ENCODE measurements at places on chromosomes 5 and 9.

- DNase-seq = no peak
These were observed 32.4 kb upstream of the NFIB start for GRCh38 chr9:14346231-14346791.

GRCh38 chr9:33082538-33083326 is 6.3 kb upstream of the SMU1 start:
- DNase-seq = no peak

DNA sequence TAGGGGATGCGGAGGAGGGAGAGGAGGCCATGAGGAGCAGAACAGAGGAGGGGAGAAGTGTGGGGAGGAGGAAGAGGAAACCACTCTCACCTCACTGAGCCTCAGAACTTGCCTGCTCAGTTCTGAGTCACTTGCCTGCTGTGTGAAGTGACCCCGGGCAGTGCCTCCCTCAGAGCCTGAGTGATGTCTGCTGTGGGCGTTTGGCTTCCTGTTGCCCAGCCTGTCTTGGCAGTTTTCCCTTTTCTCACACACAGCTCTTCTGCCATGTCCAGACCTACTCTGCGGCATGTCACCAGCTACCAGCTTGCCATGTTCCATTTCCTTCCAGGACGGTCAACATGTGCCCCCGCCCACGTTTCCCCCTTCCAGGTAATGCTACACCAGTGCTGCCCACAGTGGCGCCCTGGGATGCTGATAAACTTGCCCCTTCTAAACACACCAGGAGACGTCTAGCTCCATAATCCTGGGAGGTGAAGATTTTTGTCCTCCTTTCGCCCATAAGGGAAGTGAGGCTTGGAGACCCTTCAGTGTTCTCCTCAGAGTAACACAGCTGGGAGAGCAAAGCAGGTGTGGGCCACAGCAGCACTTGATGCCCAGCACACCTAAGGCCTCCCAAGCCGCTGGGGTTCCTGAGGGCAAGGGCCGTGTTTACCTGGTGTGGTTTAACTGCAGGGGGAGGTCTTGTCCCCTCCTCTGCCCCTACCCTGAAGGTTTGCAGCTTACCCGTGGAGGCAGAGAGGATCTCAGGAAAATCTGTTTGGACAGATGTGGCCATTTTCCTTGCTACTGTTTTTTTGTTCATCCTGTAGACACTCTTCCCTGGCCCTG is 63.8 kb upstream of the RNF130 start:
- no peak for DNase-seq

DNA sequence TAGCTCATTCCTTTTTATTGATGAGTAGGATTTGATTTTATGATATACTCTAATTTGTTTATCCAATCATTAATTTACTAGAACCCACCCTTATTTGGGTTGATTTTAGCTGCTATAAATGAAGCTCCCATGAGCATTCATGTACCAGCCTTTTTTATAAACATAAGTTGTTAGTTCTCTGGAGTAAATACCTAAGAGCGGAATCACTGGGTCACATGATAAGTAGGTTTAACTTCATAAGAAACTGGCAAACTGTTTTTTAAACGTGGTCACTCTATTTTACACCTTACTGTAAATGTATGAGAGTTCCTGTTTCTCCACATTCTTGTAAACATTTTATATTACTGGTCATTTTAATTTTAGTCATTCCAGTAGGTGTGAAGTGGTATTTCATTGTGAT is 364.6 kb downstream of the NPR3 start:
- no peak for DNase-seq

- no peak for DNase-seq
These were observed 219.6 kb upstream of the ZNF462 start for GRCh38 chr9:106643211-106643930.

- DNase-seq = no peak
These were observed 123.6 kb downstream of the ELAVL2 start for GRCh38 chr9:23702311-23702922.

DNA sequence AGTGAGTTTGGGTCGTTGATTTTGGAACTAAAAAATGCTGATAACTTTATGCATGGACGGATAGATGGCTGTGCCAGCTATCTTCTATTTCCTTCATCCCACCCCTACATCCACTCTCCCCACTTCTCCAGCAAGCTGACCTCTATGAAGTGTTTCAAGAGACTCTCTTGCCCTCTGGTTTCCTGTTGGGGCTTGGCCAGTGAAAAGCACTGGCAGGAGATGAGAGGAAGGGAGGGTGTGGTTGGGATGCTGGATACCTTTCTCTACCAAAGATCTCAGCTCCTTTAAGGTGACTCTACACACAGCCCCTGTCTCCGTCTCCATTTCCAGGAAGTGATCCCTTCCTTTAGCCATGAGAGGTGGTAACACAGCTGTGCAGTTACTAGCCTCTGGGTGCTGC is 30.0 kb upstream of the JMY start:
- DNase-seq = no peak

DNA sequence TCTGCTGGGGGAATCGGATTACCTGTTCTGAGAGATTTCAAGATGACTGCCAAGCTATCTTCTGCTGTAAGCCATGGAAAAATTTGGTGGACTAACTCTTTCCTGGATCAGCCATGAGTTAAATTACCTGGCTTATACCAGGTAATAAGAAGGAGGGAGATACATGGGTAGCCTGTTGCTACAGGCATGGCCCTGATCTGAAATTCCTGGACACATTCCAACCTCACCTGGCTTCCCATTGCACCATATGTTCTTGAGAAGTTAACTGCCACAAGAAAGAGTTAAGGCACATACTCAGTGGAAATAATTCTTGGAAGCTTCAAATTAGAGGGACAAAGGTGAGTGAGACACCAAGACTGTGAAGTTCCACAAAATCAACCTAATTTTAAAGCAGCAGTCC is 371.3 kb downstream of the ACTL7B start:
- no peak for DNase-seq

- no peak for DNase-seq
These were observed 17.5 kb downstream of the TNIP1 start for GRCh38 chr5:151063142-151063989.

DNA sequence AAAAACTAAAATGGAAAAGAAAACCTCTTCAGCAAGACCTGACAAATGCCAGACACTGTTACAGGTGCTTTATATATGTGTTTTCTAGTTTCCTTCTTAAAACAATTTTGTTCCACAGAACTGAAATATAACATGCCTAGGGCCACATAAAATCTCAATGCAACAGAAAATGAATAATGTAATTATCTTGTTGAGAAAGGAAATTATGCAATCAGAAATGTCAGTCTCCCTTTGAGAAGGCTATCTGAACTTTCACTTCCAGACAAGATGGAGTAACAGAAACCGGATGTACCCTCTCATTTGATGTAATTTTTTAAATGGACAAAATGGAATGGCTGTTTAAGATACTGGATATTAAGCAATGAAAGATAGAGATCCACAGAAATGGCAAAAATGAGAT is 79.2 kb downstream of the AGTPBP1 start:
- no peak for DNase-seq

DNA sequence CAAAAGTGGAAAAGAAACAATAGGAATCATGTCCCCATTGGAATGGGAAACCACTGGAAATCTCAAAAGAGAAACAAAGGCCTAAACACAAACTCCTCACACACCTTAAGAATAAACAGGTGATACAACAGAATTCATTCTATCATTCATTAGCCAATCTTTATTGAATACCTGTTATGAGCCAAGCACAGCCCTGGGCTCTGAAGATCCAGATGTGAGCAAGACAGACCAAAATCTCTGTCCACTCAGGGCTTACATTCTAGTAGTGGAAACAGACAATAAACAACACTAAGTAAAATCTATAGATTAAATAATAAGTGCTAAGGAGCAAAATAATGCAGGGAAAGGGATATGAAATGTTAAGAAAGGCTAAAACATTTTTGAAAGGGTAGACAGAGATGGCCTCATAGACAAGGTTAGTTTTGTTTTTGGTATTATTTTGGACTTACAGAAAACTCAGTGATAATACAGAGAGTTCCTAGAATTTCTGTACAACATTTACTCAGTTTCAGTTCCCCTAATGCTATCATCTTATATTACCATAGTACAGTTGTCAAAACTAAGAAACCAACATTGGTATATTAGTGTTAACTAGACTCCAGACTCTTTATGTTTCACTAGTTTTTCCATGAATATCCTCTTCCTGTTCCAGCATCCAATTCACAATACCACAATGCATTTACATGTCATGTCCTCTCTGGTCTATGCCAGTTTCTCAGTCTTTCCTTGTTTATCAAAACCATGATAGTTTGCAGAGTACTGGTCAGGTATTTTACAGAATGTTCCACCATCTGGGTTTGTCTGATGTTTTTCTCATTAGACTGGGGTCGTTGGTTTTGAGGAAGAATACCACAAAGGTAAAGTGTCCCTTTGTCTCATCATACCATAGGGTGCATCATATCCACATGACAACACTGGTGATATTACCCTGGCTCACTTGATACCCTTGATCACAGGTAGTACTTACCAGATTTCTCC is 103.7 kb downstream of the SIL1 start:
- no peak for DNase-seq

DNA sequence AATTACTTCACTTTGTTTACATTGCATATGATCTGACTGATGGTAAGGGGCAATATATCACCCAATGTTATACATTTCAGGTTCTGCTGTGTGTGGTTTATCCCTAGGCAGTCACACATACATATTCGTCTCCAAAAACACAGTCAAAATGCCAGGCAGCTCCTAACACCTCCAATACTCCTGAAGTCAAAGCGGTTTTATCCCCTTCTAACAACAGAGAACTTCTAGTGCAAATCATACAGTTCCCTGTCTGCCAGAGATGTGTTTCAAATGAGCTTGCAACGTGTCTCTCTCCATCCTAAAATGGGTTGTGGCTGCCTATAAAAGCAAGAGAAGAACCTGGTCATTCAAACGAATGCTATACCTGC is 328.9 kb downstream of the ELAVL2 start:
- no peak for DNase-seq

GRCh38 chr5:158233735-158234322 is 374.9 kb upstream of the CLINT1 start:
- no peak for DNase-seq

GRCh38 chr9:98255061-98255577 is 330 bp downstream of the TBC1D2 start:
- DNase-seq = no peak

- no peak for DNase-seq
These were observed 22.8 kb downstream of the SMIM3 start for GRCh38 chr5:150801117-150801927.

DNA sequence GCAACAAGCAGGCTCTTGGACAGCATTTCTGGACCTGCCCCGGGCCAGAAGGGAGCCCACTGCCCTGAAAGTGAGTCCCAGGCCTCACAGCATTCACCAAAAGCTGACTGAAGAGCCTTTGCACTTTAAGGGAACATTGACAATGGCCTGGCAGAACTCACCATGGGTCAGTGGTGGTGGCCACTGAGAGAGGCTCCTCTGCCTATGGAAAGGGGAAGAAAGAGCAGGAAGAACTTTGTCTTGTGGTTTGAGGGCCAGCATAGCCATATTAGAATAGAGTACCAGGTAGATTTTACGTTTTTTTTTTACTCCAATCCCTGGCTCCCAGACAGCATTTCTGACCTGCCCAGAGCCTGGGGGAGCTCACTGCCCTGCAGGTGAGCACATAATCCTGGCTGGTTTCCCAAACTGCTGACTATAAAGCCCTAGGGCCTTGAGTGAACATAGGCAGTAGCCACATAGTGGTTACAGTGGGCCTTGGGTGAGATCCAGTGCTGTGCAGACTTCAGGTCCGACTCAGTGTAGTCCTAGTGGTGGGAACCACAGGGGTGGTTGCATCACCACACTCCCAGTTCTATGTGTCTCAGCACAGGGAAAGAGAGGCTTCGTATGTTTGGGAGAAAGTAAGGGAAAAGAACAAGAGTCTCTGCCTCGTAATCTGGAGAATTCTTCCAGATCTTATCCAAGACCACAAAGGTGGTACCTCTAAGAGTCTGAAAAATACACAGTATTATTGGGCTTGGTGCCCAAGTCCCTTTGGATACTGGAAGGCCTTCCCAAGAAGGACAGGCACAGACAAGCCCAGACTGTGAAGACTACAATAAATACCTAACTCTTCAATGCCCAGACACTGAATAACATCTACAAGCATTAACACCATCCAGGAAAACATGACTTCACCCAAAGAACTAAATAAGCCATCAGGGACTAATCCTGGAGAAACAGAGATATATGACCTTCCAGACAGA is 89.5 kb downstream of the TSSK1B start:
- no peak for DNase-seq

- DNase-seq = no peak
These were observed 247.9 kb upstream of the IRX1 start for GRCh38 chr5:3347741-3348140.

DNA sequence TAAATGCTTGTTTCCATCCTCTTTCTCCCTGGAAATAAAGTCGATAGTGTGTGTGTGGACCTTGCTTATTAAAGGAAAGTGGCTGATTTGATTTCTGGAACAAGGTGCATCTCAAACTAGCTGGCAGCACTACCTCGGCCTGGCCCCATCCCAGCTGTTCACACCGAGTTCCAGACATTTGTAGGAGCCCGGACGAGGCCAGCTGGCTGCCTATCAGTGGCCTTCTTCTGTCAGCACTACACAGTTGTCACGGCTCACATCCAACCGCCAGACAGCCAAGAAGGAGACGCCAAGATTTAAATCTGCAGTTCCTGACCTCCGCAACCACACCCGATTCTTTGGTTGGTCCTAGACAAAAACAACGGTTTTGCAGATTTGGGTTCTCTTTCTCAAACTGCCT is 63.6 kb downstream of the PALM2AKAP2 start:
- DNase-seq = no peak

DNA sequence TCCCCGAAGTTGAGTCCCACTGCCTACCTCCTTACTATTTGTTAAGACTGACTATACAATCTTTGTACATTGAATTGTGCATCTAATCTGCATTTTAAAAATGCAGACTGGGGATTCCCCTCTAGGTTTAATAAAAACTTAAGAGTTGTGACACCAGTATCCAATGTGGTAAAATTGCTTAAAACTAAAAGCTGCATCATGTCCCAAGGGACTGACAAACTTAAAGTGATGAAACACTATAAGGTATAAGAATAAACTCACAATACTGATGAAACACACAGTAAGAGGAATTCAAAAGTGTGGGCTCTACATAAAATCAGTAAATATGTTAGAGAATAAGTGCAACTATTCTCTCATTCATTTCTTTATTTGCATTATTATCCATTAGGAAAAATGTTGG is 1905.1 kb downstream of the MAT2B start:
- no peak for DNase-seq

- DNase-seq = peak; percentile 56
These were observed 4.4 kb upstream of the IL3 start for GRCh38 chr5:132055808-132056609.
